Spinal cord (tissue), 10 donors: ENCODE measurements at places on chromosomes 12 and 14. TPM values are rescaled to one million over a fixed set of nuclear protein-coding genes. Genes with fewer than 3 reads are reported as not detected.

Gene RNASE7
- total RNA-seq: not detected

- no peaks in the 10 kb centered on the region for H3K27me3 ChIP-seq
- H3K36me3 ChIP-seq: no peaks in the 10 kb centered on the region
- no peak overlapping the region for H3K4me3 ChIP-seq
- DNase-seq: no peak
Observed at GRCh38 chr12:104354167-104354867, 50.8 kb downstream of the EID3 start.

- no peak overlapping the region for H3K27ac ChIP-seq
- H3K27me3 ChIP-seq: no peaks in the 10 kb centered on the region
- no peaks in the 10 kb centered on the region for H3K36me3 ChIP-seq
Observed at GRCh38 chr12:104473374-104473983, 16.7 kb downstream of the CHST11 start.

DNA sequence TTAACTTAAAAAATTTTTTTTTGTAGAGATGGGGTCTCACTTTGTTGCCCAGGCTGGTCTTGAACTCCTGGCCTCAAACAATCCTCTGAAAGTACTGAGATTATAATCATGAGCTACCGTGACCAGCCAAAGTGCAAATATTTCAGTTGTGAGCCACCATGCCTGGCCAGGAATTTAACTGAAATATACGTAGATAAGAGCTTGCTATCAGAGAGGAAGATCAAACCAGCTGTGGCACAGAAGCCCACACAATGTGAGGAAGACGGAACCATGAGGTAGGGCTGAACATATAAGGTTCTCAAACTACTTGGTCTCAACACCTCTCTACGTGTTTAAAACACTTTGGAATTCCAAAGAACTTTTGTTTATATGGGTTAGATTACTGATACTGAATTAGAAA is 29.1 kb downstream of the ATG14 start:
- no peak for DNase-seq
- no peak overlapping the region for H3K4me3 ChIP-seq
- H3K36me3 ChIP-seq: peaks cover 41% of the 10 kb centered on the region
- H3K4me1 ChIP-seq: no peaks in the 10 kb centered on the region
- H3K27me3 ChIP-seq: no peaks in the 10 kb centered on the region
- no peak overlapping the region for H3K27ac ChIP-seq

DNA sequence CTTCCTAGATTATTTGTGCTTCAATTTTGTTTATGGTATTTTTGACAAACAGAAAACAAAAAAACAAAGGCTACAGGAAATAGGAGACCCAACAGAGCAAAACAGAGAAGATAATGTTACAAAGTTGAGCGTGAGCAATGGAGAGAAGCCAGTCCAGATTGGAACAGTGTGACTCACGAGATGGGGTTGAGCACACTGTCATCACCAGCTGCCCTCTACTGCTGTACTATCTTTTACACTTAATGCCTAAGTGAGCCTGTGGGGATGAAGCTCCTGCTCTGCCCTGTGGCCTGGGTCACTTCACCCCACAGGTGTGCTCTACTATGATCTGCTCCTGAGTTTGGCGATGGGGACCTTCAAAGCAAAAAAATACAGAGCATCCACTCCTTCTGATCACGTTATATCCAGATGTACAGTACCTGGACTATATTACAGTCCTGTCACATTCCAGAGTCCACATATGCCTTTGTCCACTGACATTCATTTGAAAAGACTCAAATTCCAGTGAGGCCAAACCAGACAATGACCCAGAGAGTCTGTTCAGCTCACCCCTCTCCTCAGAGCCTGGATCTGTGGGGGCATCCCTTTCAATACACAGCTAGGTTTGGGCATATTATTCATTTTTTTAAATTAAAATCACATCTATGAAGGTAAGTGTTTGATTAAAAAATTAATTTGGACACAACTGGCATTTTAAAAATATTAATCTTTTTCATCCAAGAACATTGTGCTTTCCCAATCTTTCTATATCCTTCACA is 4.4 kb downstream of the IPO8 start:
- peaks cover under 1% of the 10 kb centered on the region for H3K4me1 ChIP-seq
- no peak overlapping the region for H3K4me3 ChIP-seq
- no peaks in the 10 kb centered on the region for H3K36me3 ChIP-seq
- no peak overlapping the region for H3K27ac ChIP-seq
- H3K27me3 ChIP-seq: no peaks in the 10 kb centered on the region
- no peak for DNase-seq

DNA sequence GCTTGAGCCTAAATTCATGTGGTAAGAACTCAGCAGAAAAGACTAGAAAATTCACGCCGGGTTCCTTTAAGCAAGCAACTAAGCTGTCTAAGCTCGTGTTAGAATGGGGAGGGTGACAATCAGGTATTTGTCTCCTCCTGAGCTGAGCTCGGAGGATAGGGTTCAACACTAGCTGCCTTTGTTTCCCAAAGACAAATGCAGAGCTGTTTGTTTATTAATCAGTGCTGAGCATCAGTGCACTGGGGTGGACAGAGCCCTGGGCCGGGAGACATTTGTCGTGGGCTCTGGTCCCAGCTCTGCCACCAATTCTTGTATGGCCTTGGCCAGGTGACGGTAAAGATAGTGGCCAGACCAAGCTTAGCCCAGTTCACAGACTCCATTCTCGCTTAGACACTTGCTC is 43.7 kb downstream of the DEGS2 start:
- H3K4me3 ChIP-seq: no peak overlapping the region
- peaks cover 38% of the 10 kb centered on the region for H3K4me1 ChIP-seq
- peak overlapping the region; percentile 64 for H3K27ac ChIP-seq
- H3K27me3 ChIP-seq: no peaks in the 10 kb centered on the region

Gene MSI1
- total RNA-seq: 10.7 TPM

Gene PTHLH
- 8.2 TPM for total RNA-seq

- no peak for DNase-seq
- H3K27ac ChIP-seq: no peak overlapping the region
- H3K4me1 ChIP-seq: peaks cover 9% of the 10 kb centered on the region
- no peaks in the 10 kb centered on the region for H3K27me3 ChIP-seq
Observed at GRCh38 chr12:11780521-11781101, 131.1 kb downstream of the ETV6 start.

Gene TNFRSF1A
- 38.1 TPM for total RNA-seq

DNA sequence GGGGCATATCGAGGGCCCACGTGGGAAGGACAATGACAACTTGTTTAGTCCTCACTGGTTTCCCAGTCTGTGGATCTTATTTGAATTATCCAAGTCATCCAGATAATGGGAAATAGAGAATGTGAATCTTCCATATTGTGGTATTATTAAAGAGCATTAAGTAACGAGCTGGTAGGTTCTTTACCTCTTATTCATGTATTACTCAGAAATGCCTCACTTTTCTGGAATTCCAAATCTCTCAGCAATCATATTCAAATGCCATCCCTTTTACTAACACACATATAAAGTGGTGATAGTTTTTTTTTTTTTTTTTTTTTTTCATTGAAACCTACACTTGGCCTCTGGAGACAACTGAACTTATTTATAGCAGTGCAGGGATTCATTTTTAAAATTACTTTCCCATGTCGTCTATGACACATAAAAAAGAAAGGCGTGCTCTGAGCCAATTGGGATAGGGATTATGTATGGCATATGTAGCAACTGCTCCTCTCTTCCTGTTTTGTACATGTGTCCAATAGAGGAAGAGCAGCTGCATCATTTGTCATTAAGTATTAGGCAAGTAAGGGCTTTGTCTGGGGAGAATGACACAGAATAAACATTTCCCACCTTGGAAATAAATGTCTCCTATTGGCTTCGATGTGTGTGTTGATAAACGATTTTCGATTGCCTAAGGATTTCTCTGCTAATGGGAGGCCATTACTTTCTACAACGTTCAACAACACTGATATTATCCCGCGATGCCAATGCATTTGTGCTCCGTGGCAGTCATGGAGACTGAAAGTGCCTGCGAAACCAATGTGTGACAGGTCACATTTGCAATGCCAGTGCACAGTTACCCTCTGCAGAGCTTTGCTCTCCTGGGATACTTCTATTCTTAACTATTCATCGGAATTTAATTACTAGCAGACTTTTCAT is 78.6 kb upstream of the IFNG-AS1 start:
- DNase-seq: peak; percentile 63
- no peaks in the 10 kb centered on the region for H3K27me3 ChIP-seq
- no peak overlapping the region for H3K27ac ChIP-seq
- H3K4me1 ChIP-seq: no peaks in the 10 kb centered on the region
- H3K4me3 ChIP-seq: no peak overlapping the region

DNA sequence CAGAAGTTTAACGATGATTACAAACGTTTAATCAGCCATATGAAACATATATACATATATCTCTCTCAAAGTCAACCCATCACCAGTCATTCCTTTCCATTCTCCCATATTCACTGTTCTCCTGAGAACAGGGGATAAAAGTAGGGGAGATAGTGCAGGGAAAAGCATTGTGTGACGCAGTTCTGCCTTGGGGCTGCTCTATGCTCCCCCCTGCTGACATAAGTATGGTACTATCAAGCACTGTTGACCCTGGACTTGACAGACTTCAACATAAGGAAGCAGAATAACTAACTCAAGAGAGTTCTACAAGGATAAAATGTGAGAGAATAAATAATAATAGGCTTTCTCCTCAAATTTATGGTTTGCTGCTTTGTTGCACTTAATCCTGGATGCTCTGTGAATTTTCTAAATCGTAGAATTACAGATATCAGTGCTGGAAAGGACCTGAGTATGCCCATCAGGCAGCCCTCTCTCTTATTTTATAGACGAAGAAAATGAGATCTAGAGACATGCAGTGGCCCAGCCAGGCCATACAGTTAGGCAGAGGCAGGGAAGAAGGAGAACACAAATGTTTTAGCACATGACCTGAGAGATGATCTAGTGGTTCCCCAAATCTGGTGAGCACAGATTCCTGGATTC is 87.2 kb downstream of the SCN8A start:
- no peak overlapping the region for H3K27ac ChIP-seq
- H3K27me3 ChIP-seq: no peaks in the 10 kb centered on the region
- no peaks in the 10 kb centered on the region for H3K36me3 ChIP-seq
- no peak overlapping the region for H3K4me3 ChIP-seq

- H3K4me3 ChIP-seq: no peak overlapping the region
- DNase-seq: no peak
- no peak overlapping the region for H3K27ac ChIP-seq
- H3K4me1 ChIP-seq: peaks cover 7% of the 10 kb centered on the region
- peaks cover 19% of the 10 kb centered on the region for H3K36me3 ChIP-seq
Observed at GRCh38 chr12:2460051-2460670, 334.6 kb upstream of the FKBP4 start.

- H3K27ac ChIP-seq: no peak overlapping the region
- DNase-seq: no peak
- no peaks in the 10 kb centered on the region for H3K27me3 ChIP-seq
- H3K36me3 ChIP-seq: no peaks in the 10 kb centered on the region
- no peak overlapping the region for H3K4me3 ChIP-seq
Observed at GRCh38 chr12:128753438-128753837, 70.3 kb downstream of the SLC15A4 start.

Gene SCYL2
- total RNA-seq: 83.6 TPM

Gene KLRC3
- 26.4 TPM for total RNA-seq

Gene SLC6A15
- total RNA-seq: 50.8 TPM

Gene OR6C74
- not detected for total RNA-seq

GRCh38 chr14:56241461-56241860 is 123.2 kb downstream of the PELI2 start:
- H3K4me3 ChIP-seq: no peak overlapping the region
- no peaks in the 10 kb centered on the region for H3K4me1 ChIP-seq
- no peak for DNase-seq
- no peaks in the 10 kb centered on the region for H3K27me3 ChIP-seq

Gene RNASE3
- total RNA-seq: 0.55 TPM

Gene INSM2
- total RNA-seq: 1.5 TPM

Gene OR6S1
- total RNA-seq: not detected

Gene BDKRB1
- total RNA-seq: not detected
